ENCODE measurements at places on chromosomes 5 and 9.

DNA sequence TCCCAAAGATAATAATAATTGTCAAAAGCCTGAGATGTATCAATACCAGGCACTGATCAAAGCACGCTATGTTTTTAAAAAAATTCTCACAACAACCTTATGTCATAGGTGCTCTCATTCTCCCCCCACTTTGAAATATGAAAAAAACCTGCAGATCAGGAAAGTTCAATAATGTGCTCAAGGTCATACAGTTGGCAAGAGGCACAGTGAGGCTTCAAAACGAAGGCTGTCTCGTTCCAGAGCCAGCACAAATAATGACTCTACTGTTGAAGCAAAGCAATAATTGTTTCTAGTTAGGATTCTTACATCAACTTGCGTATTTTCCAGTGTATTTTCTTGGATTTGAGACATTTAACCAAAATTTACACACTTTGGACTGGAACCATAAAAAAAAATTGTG is 88.3 kb downstream of the RAB3C start:
- no peak for DNase-seq

- DNase-seq, result no peak
Observed at GRCh38 chr5:79865579-79865978, 125.5 kb downstream of the MTX3 start.

GRCh38 chr5:172313915-172314314 is 30.4 kb upstream of the UBTD2 start:
- no peak for DNase-seq

- no peak for DNase-seq
Observed at GRCh38 chr5:137649228-137649935, 86.5 kb downstream of the KLHL3 start.

- no peak for DNase-seq
Observed at GRCh38 chr9:81720450-81721086, 31.2 kb upstream of the TLE1 start.

DNA sequence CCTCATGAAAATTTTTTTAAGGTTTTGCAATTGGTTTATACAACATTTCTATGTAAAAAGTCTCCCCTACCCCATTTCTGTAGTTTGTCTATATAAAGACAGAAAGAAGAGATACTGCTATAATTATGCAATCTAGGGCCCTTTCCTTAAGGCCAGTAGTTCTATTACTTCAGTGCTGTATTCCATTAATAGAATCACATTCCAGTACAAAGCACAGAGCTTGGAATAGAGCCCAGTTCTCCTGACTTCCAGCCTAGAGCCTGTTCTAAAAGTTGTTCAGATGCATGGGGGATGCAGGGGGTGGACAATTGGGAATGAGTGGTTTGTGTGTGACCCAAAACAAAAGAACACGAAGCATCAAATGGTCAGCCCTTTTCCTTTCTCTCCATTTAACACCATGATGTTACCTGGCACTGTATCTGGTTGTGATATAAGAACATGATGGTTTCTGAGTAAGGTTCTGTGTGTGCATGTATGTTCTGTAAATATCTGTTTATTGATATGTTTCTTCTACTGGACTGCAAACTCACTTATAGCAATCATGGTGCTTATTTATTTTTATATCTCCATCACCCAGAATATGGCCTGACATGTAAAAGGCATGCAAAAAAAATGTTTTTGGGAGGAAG is 8.2 kb upstream of the GRAMD2B start:
- no peak for DNase-seq

- DNase-seq, result no peak
Observed at GRCh38 chr5:128216860-128217531, 133.4 kb downstream of the SLC12A2 start.

DNA sequence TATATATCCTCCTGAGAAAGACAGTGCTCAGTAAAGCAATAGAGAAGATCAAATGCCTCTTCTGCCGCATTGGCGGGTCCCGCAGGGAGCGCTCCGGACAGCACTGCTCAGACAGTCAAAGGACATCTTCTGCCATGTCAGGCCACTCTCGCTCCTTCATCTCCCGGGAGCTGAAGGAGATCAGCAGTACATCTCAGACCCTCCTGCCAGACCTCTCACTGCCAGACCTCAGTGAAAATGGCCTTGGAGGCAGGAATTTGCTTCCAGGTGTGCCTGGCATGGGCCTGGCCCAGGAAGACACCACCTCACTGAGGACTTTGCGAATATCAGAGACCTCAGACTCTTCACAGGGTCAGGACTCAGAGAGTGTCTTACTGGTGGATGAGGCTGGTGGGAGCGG is 12.2 kb downstream of the PTGER4 start:
- DNase-seq, result no peak
